ENCODE measurements at places on chromosomes 16 and 17.

GRCh38 chr17:39578272-39578671 lies 29.4 kb downstream of the NEUROD2 start:
- no peak for DNase-seq

DNA sequence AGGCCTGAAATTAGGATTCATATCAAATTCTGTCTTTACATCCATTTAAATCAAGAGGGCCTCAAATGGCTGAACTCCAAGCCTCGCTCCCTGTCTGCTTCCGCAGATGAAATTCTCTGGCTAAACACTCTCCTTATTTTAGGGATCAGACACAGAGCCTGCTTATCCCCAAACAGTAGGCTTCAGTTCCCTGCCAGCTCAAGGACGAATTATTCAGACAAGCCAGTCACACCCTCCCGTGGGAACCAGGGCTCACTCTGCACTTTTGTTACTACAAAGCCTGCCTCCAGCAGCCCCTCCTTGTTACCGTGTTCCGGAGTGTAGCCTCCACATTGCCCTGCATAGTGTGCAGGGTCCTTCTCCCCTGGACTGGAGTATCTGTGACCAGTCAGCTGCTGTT lies 46.6 kb upstream of the LCMT1 start:
- DNase-seq, result no peak

DNA sequence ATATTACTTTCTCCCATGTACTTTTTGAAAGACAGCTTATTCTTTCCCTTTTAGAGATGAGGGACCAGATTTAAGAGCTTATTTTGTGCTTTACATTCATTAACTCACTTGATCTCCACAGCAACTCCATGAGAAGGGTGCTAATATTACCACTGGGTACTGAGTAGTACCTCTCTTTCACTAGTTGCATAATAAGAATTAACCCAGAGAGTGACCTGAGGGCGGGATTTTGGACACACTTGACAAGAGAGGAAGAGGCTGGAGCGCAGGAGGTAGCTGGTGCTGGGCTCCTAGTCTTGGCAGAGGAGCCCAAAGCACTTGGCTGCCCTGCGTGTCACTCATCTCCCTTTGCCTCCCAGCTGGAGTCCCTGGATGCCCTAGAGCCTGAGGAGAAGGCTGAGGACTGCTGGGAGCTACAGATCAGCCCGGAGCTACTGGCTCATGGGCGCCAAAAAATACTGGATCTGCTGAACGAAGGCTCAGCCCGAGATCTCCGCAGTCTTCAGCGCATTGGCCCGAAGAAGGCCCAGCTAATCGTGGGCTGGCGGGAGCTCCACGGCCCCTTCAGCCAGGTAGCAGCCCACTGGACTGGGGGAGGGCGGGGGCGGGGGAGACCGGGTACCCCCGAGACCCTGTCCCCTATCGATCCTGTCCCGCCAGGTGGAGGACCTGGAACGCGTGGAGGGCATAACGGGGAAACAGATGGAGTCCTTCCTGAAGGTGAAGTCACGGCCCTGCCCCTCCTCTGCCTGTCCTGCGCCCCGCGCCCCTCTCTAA lies 1.7 kb upstream of the MAZ start:
- DNase-seq, result peak; percentile 34

GRCh38 chr17:3697103-3697476 lies 1.1 kb upstream of the P2RX5 start:
- DNase-seq, result no peak

GRCh38 chr16:81830845-81831540 lies 51.9 kb downstream of the PLCG2 start:
- no peak for DNase-seq
